Activated T-cell treated with anti-CD3 and anti-CD28 coated beads, Interleukin-2, amount 50 U/mL, for 72 hours (primary cell): ENCODE measurements at places on chromosomes 2 and 18. TPM values are rescaled to one million over a fixed set of nuclear protein-coding genes. Genes with fewer than 3 reads are reported as not detected.

GRCh38 chr2:174836377-174836994 lies 72.2 kb upstream of the CHRNA1 start:
- peaks cover 5% of the 10 kb centered on the region for H3K36me3 ChIP-seq
- peaks cover 47% of the 10 kb centered on the region for H3K4me1 ChIP-seq
- no peak for DNase-seq
- H3K27ac ChIP-seq = peak overlapping the region; percentile 90
- H3K27me3 ChIP-seq = no peaks in the 10 kb centered on the region

ANKAR gene
- 7.5 TPM for total RNA-seq

DNA sequence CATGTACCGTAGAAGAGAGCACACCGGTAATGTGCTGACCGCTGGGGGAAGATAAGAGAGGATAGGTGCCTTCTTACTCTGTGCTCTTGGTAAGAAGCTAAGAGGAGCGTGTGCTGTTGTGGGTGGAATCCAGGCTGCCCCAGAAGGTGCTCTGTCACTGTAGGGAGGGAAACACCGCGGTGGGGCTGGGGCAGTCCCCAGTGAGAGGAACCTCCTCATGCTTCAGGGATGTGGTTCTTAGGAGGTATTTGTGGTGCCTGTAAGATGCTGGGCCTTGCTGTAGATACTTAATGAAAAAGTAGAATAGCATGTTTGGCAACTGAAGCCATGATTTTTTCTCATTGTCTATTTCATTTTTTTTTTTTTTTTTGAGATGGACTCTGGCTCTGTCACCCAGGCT lies 1.1 kb downstream of the COLEC11 start:
- H3K27ac ChIP-seq = no peak overlapping the region
- peaks cover 35% of the 10 kb centered on the region for H3K4me1 ChIP-seq
- DNase-seq = peak; percentile 75
- no peak overlapping the region for H3K4me3 ChIP-seq

ASTL gene
- total RNA-seq = 9.1 TPM

GRCh38 chr2:203341741-203342310 lies 13.6 kb downstream of the ABI2 start:
- no peaks in the 10 kb centered on the region for H3K27me3 ChIP-seq
- H3K4me3 ChIP-seq = no peak overlapping the region
- no peak overlapping the region for H3K27ac ChIP-seq
- peaks cover 5% of the 10 kb centered on the region for H3K4me1 ChIP-seq
- H3K36me3 ChIP-seq = no peaks in the 10 kb centered on the region

DNA sequence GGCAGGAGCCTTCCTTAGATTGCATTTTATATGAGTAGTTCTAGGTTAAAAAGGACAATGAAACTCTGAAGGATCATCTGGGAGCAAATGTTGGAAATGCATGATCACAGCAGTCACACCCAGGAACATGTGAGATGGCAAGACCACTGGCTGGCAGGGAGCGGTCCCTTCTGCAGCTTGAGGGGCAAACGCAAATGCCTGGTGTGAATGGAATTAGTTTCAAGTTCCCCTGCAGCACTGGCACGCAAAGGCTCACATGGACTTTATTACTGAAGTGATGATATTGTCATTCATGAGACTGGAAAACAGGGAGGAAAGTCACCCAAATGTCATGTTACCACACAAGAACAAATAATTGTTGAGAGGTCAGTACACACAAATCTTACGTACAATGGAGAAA lies 223.3 kb downstream of the FBXO15 start:
- no peak overlapping the region for H3K4me3 ChIP-seq
- no peaks in the 10 kb centered on the region for H3K36me3 ChIP-seq
- no peak for DNase-seq
- no peak overlapping the region for H3K27ac ChIP-seq
- no peaks in the 10 kb centered on the region for H3K4me1 ChIP-seq

DNA sequence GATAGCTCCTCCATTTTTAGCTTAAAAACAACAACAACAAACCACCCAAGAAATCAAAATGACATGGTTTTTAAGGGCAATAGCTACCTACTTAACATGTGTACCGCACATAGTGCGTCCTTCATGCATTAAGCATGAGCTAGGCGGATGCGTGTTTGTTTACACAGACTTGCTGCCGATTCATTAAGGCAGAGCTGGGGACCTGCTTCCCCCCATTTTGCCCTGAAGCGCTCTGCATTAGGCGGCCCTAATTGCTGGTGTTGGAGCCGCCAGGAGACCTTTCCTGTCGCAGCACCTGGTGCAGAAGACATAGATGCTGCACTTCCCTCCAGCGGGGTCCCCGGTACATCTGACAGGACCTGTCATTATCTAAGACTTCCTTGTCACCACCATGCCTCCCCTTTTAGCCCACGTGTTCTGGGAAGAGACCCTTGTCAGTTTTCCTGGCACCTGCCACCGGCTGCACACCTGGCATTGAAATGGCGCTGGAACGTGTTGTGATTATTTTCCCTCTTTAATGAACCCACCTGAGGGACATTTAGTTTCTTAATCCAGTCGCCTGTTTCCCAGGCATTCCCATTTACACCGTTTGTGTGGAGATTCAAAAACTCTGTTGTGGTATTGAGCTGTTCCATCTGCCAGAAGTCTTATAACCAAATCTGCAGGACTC lies 261.1 kb upstream of the RAB12 start:
- no peak overlapping the region for H3K4me3 ChIP-seq
- no peak for DNase-seq
- no peaks in the 10 kb centered on the region for H3K27me3 ChIP-seq

GRHL1 gene
- 0.83 TPM for total RNA-seq

- no peak for DNase-seq
- peaks cover 2% of the 10 kb centered on the region for H3K36me3 ChIP-seq
- no peak overlapping the region for H3K27ac ChIP-seq
- no peak overlapping the region for H3K4me3 ChIP-seq
- H3K4me1 ChIP-seq = no peaks in the 10 kb centered on the region
Measured at GRCh38 chr18:44195394-44196140, 485.1 kb upstream of the SETBP1 start.

GRCh38 chr2:36530983-36531354 lies 67.0 kb downstream of the FEZ2 start:
- no peaks in the 10 kb centered on the region for H3K27me3 ChIP-seq
- DNase-seq = no peak
- no peak overlapping the region for H3K27ac ChIP-seq
- H3K36me3 ChIP-seq = no peaks in the 10 kb centered on the region
- H3K4me1 ChIP-seq = no peaks in the 10 kb centered on the region
- H3K4me3 ChIP-seq = no peak overlapping the region

DNA sequence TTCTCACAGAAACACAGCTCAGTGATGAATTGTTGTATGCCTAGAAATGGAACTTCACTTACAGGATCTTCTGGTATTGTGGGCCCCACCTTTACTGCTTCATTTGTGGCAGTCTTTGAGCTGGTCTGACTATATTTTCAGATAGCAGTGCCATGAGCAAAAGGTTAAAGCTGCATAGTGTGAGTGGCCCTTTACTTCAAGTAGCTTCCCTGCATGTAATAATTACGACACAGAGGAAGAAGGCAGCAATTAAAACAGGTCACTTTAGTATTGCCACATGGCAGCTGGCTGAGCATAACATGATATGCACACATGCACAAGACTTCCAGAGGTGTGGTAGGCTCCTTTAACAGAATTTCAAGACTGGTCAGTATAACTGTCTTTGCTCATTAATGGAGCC lies 426.3 kb upstream of the ZEB2 start:
- no peaks in the 10 kb centered on the region for H3K4me1 ChIP-seq
- no peak overlapping the region for H3K4me3 ChIP-seq
- no peaks in the 10 kb centered on the region for H3K36me3 ChIP-seq
- no peak overlapping the region for H3K27ac ChIP-seq

GRCh38 chr2:96703021-96703751 lies 36.7 kb downstream of the LMAN2L start:
- no peaks in the 10 kb centered on the region for H3K27me3 ChIP-seq
- no peak for DNase-seq
- H3K4me1 ChIP-seq = no peaks in the 10 kb centered on the region

GRCh38 chr2:182973441-182974352 lies 64.6 kb downstream of the NCKAP1 start:
- H3K4me1 ChIP-seq = no peaks in the 10 kb centered on the region
- H3K27me3 ChIP-seq = no peaks in the 10 kb centered on the region
- H3K27ac ChIP-seq = peak overlapping the region; percentile 61
- peaks cover 5% of the 10 kb centered on the region for H3K36me3 ChIP-seq

GRCh38 chr2:134261398-134262131 lies 7.7 kb downstream of the MGAT5 start:
- H3K27ac ChIP-seq = no peak overlapping the region
- no peaks in the 10 kb centered on the region for H3K27me3 ChIP-seq
- H3K4me1 ChIP-seq = peaks cover 68% of the 10 kb centered on the region
- no peaks in the 10 kb centered on the region for H3K36me3 ChIP-seq
- H3K4me3 ChIP-seq = no peak overlapping the region
- no peak for DNase-seq

DNA sequence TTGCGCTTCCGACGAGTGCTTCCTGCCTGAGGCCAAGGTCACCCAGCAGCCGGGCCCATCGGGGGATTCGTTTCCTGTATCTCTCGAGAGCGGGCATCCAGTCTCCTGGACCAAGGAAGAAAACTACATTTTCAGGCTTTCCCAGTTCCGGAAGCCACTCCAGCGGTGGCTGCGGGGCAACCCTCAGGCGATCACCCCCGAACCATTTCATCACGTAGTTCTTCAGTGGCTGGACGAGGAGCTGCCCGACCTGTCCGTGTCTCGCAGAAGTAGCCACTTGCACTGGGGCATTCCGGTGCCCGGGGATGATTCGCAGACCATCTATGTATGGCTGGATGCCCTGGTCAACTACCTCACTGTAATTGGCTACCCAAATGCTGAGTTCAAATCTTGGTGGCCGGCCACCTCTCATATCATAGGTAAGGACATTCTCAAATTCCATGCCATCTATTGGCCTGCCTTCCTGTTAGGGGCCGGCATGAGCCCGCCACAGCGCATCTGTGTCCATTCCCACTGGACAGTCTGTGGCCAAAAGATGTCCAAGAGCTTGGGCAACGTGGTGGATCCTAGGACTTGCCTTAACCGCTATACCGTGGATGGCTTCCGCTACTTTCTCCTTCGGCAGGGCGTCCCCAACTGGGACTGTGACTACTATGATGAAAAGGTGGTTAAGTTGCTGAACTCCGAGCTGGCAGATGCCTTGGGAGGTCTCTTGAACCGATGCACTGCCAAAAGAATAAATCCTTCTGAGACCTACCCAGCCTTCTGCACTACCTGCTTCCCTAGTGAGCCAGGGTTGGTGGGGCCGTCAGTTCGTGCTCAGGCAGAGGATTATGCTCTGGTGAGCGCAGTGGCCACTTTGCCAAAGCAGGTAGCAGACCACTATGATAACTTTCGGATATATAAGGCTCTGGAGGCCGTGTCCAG lies 1.0 kb downstream of the MARS2 start:
- H3K27ac ChIP-seq = peak overlapping the region; percentile 90
- H3K4me1 ChIP-seq = peaks cover 61% of the 10 kb centered on the region
- H3K4me3 ChIP-seq = peak overlapping the region; percentile 95

- peaks cover 10% of the 10 kb centered on the region for H3K4me1 ChIP-seq
- peaks cover 8% of the 10 kb centered on the region for H3K27me3 ChIP-seq
- H3K36me3 ChIP-seq = peaks cover 9% of the 10 kb centered on the region
- H3K4me3 ChIP-seq = no peak overlapping the region
- no peak overlapping the region for H3K27ac ChIP-seq
- DNase-seq = no peak
Measured at GRCh38 chr2:74735564-74735963, 81.5 kb downstream of the SEMA4F start.

DNA sequence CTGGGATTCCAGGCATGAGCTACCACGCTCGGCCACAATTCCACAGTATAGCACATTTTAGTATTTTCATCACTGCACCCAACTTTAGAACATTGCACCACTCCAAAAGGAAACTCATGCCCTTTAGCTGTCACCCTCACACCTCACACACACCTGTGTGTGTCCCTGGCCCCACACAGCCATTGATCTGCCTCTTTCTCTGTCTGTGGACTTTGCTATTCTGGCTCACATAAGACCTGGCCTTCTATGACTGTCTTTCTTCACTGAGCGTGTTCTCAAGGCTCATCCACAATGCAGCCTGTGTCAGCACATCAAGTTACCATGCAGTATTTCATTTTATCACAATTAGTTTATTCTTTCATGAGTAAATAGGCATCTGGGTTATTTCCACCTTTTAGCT lies 19.7 kb upstream of the ATP9B start:
- H3K27me3 ChIP-seq = peaks cover 7% of the 10 kb centered on the region
- no peak overlapping the region for H3K4me3 ChIP-seq
- no peak for DNase-seq
- H3K27ac ChIP-seq = no peak overlapping the region

ALPP gene
- not detected for total RNA-seq

SEMA4F gene
- 6.4 TPM for total RNA-seq

- H3K36me3 ChIP-seq = peaks cover 4% of the 10 kb centered on the region
- no peaks in the 10 kb centered on the region for H3K27me3 ChIP-seq
Measured at GRCh38 chr2:1278861-1279260, 134.4 kb upstream of the TPO start.

- no peaks in the 10 kb centered on the region for H3K27me3 ChIP-seq
- DNase-seq = no peak
- H3K27ac ChIP-seq = no peak overlapping the region
- H3K4me1 ChIP-seq = no peaks in the 10 kb centered on the region
- no peaks in the 10 kb centered on the region for H3K36me3 ChIP-seq
Measured at GRCh38 chr18:4358618-4359017, 96.5 kb downstream of the DLGAP1 start.

DNA sequence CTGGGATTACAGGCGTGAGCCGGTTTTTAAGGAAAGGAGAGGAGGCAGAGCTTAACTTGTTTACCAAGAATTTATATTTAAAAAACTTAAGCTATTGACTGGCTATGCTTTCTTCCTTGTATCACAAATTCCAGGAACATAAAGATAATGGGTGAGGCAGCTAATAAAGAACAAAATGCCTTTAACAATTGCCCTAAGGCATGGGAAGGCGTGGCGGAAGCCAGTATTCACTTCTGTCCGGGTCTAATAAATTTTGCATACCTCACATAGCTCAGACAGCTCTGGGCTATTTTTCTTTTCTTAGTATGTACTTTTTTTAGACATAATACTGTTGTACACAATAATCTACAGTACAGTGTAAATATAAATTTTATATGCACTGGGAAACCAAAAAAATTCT lies 1.0 kb upstream of the LDAH start:
- no peak overlapping the region for H3K4me3 ChIP-seq
- no peaks in the 10 kb centered on the region for H3K27me3 ChIP-seq
- peaks cover 25% of the 10 kb centered on the region for H3K4me1 ChIP-seq
- H3K36me3 ChIP-seq = peaks cover 2% of the 10 kb centered on the region
- DNase-seq = no peak
- no peak overlapping the region for H3K27ac ChIP-seq

DNA sequence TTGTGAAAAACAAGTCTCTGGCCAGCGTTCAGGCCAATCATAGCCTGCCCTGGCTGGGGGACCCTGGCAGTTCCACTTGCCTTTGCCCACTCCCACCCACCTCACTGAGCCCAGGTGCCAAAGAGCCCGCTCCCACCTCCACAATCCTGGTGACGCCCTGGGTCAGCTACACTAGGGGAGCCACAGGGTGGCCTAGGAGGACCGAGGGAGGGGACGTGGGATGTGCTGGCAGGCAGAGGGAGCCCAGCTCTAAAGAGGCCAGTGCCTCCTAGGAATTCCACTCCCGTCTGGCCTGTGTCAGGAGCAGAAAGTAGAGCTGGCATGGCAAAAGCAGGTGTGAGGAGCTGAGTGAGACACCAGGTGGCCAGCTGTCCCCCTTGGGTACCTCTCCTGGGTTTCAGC lies 49.3 kb downstream of the TNS1 start:
- no peak overlapping the region for H3K4me3 ChIP-seq
- no peaks in the 10 kb centered on the region for H3K27me3 ChIP-seq
- no peak overlapping the region for H3K27ac ChIP-seq
- no peaks in the 10 kb centered on the region for H3K36me3 ChIP-seq
- DNase-seq = no peak
